ENCODE measurements at places on chromosomes 1 and 21.

DNA sequence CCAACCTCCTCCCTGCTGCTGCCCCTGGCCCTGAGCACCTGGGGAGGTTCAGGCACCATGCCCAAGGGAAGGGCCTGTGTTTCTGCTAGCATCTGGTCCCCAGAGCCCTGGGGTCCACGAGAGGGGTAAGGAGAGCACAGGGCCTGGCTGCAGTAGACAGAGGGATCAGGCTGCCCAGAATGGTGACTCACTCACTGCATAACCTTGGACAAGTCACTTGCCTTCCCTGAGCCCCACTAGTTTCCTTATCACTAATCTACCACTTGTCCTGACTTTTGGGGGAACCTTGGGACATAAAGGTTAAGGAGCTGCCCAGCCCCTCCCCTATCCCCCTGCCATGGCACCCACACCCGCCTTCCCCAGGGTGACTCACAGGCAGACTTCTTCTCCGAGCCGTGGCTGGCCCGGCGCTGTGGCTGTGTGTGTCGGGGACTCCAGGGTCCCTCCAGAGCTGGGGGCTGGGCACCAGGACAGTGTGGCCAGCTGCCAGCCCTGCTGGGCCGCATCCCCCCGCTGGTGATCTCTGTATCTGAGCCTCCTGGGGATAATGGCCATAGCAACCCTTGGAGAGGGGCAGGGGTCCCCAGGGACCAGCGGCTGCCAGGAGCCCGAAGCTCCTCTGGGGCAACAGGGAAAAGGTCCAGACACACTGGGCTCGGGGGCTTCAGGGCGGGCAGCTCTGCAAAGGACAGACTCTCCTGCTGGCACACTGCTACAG lies 4.0 kb downstream of the ARHGEF19 start:
- no peak for DNase-seq

DNA sequence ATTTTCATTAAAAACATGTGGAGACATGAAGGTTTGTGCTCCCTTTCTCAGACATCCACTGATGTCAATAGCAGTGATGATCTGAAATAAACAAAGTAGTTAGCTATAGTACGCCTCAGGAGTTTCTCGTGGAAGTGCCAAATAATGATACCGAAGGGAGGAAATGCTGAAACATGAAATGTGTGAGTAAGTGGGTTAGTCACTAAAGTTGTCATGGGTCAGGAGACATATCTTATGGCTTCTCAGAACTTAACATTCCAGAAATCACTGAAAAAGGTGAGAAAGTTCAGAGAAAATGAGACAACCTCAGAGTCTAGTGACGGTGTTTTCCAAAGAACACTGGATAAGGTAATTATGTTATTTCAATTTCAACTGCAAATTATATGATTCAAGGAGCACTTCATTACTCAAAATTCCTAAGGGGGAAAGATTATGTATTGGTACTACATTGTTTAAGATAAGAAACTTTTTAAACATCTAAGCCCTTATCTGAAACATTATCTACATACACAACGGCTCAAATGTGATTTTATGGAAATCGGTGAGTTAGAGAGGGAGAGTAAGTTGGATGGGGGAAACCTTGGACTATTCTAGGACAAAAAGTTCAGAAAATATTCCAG lies 20.6 kb downstream of the NIBAN1 start:
- DNase-seq: no peak

- no peak for DNase-seq
These were observed 746 bp downstream of the MIS18A start for GRCh38 chr21:32278103-32278502.

- DNase-seq: no peak
These were observed 8.3 kb downstream of the ATAD3B start for GRCh38 chr1:1479547-1480487.

- DNase-seq: no peak
These were observed 4.5 kb downstream of the LEPR start for GRCh38 chr1:65425006-65425405.

DNA sequence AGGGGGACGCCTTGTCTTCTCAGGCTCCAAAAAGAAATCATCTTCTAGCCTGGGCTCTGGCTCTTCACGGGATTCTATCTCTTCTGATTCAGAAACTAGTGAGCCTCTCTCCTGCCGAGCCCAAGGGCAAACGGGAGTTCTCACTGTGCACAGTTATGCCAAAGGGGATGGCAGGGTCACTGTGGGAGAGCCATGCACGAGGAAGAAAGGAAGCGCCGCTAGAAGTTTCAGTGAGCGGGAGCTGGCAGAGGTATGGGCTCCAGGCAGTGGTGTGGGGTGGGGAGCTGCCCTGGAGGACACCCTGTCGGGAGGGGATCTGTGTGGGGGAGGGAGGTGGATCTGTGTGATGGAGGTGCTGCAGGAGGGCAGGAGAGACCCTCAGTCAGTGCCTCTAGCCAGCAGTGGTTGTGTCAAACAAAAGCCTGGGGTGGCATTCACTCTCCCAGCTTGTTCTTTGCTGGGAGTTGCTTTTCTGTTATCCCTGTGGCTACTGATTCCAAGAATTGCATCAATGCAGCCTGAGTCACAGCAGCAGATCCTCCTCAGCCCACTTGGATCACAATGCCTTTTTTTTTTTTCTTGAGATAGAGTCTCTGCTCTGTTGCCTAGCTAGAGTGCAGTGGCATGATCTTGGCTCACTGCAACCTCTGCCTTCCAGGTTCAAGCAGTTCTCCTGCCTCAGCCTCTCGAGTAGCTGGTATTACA lies 21.8 kb downstream of the KDM4A start:
- no peak for DNase-seq

DNA sequence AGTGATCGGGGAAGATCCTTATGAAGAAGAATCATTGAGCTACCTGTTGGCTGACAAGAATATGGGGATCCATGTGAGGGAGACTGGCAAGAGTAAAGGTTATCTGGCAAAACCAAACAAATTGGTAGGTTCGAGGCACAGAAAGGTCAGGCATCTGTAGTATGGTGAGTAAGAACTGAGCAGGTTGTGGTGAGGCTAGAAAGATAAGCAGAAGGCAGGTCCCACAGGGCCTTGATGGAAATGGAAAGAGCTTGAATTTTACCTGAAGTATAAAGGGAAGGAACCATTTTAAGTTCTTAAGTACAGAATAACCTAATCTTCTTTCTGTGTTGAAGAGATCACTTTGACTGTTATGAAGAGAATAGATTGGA lies 11.1 kb downstream of the PTPRC start:
- no peak for DNase-seq

GRCh38 chr1:245180496-245181157 lies 25.8 kb downstream of the KIF26B start:
- no peak for DNase-seq

DNA sequence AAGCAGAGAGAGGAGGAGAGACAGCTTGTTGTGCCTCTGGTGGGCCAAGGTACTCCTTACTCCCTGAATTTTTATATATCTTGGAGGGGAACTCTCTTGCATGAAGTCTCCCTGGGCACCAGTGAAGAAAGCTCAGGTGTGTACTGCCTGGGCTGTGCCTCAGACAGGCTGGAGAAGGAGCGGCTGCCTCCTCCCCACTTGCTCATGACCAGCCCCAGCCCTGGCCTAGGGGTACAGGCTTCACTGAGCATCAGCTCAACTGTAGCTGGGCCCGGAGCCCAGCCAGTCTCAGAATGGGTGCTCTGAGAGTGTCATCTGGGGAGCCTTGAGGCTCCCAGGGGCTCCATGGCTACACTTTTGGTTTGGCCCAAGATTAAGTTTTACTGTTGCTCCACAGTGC lies 44.8 kb upstream of the TENT5C start:
- no peak for DNase-seq

DNA sequence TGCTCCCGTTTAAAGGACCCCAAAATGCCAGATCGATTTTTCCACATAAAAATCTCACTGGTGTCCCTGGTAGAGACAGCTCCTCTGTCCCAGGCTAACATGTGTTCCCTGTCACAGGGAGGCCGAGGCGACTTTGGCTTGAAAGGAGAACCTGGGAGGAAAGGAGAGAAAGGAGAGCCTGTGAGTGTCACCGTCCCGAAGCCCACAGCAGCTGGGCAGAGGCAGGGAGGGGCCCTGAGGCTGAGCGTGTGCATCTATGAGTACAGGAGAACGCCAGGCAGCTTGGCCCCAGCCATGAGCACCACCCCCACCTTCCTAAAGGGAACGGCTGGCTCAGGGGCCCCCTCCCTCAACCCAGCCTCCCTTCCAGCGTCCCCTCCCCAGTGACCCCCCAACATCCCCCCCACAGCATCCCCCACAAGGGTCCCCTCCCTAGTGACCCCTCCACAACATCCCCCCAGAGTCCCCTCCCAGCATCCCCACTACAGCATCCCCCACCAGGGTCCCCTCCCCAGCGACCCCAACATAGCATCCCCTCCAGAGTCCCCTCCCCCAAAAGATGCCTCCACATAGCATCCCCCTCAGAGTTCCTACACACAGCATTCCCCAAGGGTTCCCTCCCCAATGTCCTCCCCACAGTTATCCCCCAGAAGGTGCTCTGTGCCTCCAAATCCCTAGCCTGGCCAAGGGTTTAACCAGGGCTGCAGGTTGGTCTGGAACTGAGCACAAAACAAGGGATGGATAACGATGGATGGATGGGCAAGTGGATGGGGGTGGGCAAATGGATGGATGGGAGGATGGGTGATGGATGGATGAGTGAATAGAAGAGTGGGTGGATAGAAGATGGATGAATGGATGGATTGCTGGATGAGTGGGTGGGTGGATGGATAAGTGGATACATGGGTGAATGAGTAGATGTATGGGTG lies 25.1 kb downstream of the COL6A2 start:
- DNase-seq: peak; percentile 28

DNA sequence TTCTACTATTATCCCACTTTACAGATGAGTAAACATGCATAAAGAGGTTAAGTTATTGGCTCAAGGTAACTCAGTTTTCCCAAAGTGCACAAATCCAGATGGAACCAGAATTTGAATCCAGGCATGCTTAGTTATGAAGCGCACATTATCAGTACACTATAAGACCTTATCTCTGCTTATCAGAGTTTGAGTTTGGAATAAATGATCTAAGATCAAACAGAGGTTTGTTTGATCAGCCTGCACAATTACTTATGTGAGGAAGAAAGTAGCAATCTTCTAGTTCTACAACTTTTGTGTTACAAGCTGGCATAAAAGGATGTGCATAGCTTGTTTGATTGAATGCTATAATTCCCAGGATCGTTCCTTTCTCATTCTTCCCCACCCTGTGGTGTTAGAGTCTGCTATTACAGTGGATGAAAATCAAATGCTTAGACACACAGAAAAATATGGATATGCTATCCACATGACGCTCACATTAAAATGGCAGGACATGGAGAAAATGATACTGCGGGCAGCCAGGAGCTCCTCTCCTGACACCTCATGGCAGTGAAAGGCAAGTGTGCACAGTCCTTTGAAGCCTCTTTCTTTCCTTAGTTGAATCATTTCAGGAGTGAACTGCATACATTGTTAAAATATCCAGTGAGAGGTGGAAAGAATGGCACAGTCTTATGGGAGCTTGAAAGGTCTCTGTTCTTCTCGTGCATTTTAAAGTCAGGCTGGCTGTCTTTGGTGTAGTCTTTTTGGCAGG lies 23.9 kb upstream of the PBX1 start:
- DNase-seq: no peak

All from heart left ventricle (tissue), 16 donors.